ENCODE measurements at places on chromosomes 1 and 21.

DNA sequence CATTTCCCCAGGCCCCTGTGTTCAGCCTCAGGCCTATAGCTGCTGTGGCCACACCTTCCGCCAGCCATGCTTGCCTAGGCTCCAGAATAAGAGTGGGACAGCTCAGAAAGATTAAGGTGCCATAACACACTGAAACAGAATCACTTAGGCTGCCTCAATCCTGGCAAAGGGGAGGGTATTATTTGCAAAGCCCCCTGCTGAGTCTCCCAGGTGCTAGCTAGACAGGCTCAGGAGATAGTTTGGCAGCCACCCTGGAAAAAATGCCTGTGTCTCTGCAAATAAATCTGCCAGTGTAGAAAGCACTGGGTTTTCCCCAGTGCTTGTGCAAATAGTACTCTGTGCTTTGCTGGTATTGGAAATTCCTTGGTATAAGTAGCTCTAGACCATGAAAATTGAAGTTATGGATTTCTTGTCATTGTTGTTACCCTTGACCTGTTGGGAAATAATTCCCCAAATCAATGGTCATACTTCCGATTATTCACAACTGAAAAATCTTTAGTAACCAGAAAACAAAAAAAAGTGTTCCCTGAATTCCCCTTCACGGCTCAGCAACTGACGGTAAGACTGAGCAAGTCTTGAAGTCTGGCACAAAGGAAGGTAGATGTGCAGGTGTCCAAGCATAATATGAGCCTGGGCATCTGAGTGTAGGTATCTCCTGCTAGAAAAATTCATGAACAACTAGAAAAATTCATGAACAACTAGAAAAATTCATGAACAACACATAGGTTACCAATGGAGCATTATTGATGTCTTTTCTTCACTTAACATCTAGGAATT, 56.9 kb downstream of the PROX1 start:
- no peak for DNase-seq

- no peak for DNase-seq
These were observed 2.1 kb upstream of the S100A2 start for GRCh38 chr1:153567621-153568366.

GRCh38 chr1:201889090-201889968, 631 bp downstream of the SHISA4 start:
- DNase-seq, result no peak

- DNase-seq, result no peak
These were observed 9.1 kb downstream of the PPFIA4 start for GRCh38 chr1:203035111-203036000.

- no peak for DNase-seq
These were observed 87.0 kb upstream of the ATP1B1 start for GRCh38 chr1:169019419-169020058.

DNA sequence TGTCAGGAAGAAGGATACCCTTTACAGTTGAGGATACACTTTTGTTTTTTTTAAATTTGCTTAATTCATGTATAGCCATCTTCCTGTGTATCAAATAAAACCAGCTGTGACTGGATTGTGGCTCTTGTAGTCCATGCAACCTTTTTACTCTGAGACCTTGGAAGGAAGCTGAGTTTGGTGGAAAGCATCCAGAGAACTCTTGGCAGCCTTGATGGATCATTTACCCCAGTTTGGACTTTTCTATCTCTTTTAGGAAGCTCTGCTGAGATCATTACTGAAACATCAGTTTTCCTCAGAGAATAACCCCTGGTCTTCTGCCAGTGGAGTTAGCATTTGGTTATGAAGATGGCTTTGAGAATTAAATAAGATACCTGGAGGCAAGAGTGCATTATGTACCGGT, 21.2 kb upstream of the APOBEC4 start:
- no peak for DNase-seq

DNA sequence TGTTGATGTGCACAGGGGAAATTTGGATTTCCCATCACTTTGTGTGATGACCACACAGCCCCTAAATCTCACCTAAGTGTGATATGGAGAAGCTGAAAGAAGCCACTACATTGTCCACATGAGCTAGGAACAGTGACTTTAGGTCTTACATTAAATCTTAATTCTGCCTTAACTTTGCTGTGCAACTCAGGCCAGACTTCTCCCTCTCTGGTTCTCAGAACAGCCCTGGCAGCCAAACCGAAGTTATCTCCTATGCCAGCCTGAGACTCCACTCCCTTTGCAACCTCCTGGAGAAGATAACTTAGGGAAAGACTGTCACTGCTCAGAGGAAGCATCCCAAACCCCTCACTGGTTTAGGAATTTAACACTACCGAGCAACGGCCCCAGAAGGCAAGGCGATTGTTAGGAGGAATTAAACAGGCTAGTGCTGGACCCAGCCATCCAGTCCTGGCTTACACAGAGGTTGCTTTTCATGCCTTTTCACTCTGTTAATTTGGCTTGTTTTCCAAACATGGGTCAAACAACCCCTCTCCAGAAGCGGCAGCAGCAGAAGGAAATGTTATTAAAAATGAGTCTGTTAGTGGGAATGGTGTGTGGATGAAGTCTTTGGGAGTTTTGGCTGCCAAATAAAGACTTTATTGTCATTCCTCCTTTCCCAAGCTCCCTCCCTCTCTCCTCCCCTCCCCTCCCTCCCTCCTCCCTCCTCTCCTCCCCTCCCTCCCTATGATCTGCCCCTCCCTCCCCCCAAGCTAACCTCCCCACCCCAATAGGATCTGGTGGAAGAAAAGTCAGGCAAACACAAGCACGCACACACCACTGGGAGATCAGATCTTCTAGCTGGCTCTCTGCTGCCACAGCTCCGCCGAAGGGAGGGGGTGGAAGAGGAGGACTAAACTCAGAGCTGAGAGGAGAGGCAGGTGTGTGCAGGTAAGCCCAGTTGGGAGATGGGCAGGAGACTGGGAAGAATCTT, at the start of gene PRELP:
Gene PRELP (plus strand): TSS at position 795 of the 970 bp plus-strand sequence. CDS start 7,379 bp downstream, outside the sequence.
- DNase-seq, result peak; percentile 24

- no peak for DNase-seq
These were observed 42.0 kb upstream of the PCP4 start for GRCh38 chr21:39825250-39825649.

DNA sequence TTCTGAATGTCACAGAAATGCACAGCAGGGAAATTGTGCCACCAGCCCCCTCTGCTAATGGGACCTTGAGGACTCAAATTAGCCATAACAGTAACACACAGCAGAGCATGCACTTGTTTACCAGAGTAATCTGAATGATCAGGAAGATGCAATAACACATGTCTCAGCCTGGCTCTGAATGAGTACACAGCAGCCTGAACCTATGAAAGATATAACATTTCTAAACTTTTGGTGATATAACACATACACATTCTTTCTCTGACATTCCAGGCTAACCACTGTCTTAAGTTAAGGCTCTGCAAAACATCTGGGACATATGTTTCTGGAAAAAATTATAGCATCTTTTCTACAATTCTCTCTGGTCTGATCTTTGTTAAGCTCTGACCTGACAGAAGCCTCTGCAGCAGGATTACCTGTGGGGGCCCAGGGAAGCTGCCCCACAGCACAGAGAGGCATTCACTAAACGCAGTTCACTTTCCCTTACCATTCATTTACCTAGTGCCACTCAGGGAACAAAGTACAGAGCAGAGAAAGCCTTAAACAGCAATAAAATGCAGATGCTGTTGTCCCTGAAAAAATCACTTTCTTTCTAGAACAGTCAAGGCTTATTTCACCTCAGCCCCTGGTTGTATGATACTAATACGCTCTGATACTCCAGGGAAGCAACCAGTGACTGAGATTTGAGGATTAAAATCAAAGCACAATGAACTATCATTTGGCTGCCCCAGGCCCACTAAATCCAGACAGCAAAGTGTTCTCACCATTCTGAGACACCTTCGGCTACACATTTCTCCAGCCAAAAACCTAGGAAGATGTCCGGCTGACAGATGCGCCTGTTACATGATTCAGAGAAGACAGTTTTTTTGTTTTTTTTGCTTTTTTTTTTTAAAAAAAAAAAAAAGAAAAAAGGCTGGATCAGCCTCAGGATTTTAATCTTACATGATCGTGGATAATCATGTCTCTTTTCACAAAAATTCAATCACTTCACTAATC, 54.0 kb upstream of the CNN3 start:
- DNase-seq, result no peak

DNA sequence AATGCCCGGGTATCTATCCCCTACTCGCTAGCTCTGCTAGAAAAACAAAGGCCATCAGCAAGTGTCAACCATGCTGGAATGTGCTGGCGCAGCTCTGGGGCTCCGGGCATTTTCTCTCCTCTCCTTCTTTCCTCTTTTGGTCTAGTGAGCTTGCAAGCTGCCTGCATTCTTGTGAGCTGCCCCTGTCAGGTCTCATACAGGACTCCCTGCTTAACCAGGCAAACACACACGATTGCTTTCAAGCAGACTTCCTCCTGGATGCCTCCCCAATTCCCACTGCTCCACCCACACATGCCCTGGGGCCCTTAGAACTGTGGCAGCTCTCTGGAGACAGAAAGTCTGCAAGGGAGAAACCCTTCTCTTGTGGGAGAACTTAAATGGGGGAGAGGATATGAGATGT, 35.7 kb upstream of the SUCO start:
- no peak for DNase-seq

GRCh38 chr1:223228201-223228600, 85.2 kb upstream of the TLR5 start:
- DNase-seq, result no peak

- DNase-seq, result no peak
These were observed 2.9 kb downstream of the MACO1 start for GRCh38 chr1:25433389-25434186.

DNA sequence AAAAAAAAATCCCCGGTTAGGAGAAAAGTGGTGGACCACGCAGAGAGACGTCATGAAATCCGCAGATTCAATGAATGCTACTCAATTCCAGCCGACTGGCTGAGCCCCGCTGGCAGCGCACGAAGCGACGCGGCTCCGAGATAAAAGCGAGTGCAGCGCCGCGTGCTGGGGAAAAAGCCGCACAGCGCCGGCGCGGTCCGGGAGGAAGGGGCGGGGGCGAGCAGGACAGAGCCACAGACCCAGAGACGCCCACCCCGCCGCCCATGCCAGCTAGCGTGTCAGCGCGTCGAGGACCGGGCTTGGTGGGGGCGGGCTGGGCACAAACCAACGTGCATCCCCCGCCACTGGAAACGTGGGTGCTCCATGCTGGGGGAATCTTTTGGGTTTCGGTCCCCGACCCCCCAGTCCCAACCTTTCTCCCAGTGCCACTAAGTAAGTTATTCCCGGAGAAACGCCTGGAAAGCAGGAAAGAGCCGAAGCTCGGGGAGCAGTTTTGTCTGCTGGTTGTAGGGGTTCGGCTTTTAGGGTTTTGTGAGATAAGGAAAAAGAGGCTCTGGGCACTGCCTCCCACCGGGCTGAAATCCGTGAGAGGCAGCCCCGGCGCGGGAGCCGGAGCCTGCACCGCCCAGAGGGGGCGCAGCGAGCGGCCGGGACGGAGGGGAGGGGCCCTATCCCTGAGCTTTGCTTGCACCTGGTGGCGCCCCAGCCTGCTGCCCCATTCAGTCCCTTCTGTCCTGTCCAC, at the start of gene KCNJ6:
Gene KCNJ6 (minus strand): TSS at position 148 of the 742 bp plus-strand sequence. CDS start 75,775 bp downstream, outside the sequence.
- peak; percentile 42 for DNase-seq

DNA sequence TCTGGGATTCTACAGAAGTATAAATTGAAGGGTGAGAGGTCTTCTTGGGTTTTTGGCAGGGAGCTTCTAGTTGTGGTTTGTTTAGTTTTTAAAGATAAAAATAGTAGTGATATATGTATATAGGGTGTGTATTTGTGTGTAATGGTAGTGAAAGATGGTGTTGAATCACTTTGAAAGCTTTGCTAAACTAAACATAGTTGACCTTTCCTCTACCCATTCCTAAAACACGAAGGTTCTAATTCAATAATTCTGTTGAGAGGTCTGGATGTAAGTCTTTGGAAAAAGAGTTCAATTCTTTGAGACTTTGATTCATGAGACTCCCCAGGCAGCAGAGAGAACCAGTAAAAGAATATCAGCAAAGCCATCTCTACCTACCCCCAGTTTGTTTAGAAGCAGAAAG, 247.9 kb upstream of the DUSP10 start:
- no peak for DNase-seq

- no peak for DNase-seq
These were observed 474.0 kb downstream of the LTN1 start for GRCh38 chr21:28518630-28519029.

DNA sequence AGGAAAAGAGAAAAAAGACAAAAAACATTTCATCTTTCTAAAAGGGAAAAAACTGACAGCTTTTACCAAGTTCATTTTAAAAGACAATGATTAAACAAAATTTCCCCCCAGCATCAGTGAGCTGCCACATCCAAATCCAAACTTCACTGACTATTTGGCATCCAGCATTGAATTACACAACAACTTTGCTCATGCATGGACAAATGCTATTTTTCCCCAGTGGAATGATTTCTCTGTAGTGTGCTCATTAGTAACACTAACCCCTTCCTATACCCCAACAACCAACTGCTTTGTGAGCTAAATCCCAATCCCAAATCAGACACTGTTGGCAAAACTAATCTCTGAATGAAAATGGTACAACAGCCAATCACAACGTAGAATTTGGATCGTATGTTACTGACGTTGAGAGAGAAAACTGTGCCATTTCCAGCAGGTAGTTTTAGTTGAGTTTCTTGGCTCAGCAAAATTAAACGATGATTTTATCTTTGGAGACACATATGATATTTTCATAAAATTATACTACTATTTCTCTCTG, 37.9 kb downstream of the PIK3R3 start:
- peak; percentile 59 for DNase-seq

DNA sequence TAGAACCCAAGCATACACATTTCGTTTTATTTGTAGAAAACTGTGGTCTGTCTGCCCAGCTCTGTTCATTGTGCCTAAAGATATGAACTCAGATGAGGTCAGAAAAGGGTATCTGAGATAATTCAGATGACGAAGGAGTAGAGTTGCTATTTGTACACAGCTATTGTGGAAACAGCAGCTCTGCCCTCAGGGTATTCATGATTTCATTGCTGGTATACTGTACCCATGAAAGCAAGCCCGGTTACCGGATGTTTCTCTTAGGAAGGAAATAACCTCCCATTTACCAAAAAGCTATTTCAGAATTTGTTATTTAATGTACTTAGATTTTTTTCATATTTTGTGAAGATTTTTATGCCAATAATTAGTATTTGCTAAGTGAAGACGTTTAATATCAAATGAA, 37.8 kb downstream of the SMAP2 start:
- DNase-seq, result no peak

DNA sequence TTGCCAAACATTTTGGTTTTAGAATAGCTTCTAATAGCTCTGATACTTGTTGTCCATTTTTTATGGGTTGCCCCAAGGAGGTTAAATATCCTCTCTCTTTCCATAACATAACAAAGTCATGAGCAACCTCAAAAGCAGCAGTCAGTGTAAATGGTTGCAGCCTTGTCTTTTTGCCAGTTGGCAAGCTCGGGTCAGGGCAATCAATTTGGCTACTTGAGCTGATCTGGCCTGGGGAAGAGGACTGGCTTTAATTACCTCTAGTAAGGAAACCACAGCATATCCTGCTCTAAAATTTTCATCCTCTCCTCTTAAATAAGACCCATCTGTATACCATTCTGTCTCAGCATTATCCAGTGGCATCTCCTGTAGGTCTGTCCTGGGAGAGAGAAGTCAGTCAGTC, 21.2 kb upstream of the FMO4 start:
- DNase-seq, result no peak
